ENCODE measurements at places on chromosomes 16 and 17.

DNA sequence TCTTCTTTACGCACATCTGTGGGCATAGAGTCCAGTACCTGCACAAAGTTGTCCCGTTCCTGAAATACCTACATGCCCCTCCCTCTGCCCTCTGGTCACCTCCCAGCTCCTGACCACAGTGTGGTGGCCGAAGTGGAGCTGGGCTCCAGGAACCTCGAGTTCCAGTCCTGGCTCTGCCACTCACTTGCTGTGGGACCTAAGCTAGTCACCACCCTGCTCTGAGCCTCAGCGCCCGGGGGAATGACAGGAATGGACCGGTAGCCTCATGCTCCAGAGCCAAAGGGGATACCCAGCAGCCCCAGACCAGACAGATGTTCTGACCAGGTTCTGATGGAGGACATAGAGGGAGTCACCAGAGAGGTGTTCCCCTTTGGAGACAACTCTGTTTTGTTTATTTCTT lies 26.7 kb upstream of the ITGA3 start:
- DNase-seq = no peak
- H3K36me3 ChIP-seq = no peaks in the 10 kb centered on the region
- H3K27ac ChIP-seq = no peak overlapping the region
- H3K4me3 ChIP-seq = no peak overlapping the region
- H3K27me3 ChIP-seq = peaks cover 9% of the 10 kb centered on the region

DNA sequence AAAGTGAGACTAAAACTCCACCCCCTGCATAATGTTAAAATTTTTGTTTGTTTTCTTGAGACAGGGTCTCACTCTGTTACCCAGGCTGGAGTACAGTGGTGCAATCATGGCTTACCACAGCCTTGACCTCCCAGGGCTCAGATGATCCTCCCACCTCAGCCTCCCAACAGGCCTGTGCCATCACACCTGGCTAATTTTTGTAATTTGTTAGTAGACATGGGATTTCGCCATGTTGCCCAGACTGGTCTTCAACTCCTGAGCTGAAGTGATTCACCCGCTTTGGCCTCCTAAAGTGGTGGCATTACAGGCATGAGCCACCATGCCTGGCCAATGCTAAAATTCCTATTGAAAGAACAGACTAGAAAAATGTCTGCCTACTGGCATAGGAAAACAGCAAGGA lies 103.8 kb downstream of the TRIM37 start:
- no peaks in the 10 kb centered on the region for H3K4me1 ChIP-seq
- H3K36me3 ChIP-seq = peaks cover 28% of the 10 kb centered on the region
- no peaks in the 10 kb centered on the region for H3K27me3 ChIP-seq
- no peak for DNase-seq
- H3K4me3 ChIP-seq = no peak overlapping the region

- no peak overlapping the region for H3K4me3 ChIP-seq
- DNase-seq = no peak
- no peaks in the 10 kb centered on the region for H3K27me3 ChIP-seq
- H3K36me3 ChIP-seq = no peaks in the 10 kb centered on the region
- peaks cover 18% of the 10 kb centered on the region for H3K4me1 ChIP-seq
Observed at GRCh38 chr17:55632893-55633292, 89.8 kb downstream of the TMEM100 start.

- no peaks in the 10 kb centered on the region for H3K36me3 ChIP-seq
- H3K4me3 ChIP-seq = no peak overlapping the region
- H3K27me3 ChIP-seq = peaks cover 37% of the 10 kb centered on the region
- DNase-seq = no peak
- no peaks in the 10 kb centered on the region for H3K4me1 ChIP-seq
Observed at GRCh38 chr17:49854126-49854525, 6.3 kb upstream of the TAC4 start.

GRCh38 chr17:41907185-41907556 lies 11.6 kb downstream of the ACLY start:
- no peaks in the 10 kb centered on the region for H3K27me3 ChIP-seq
- H3K4me3 ChIP-seq = no peak overlapping the region
- H3K36me3 ChIP-seq = peaks cover 92% of the 10 kb centered on the region
- no peak for DNase-seq

- no peaks in the 10 kb centered on the region for H3K36me3 ChIP-seq
- peaks cover 99% of the 10 kb centered on the region for H3K27me3 ChIP-seq
- H3K27ac ChIP-seq = no peak overlapping the region
- H3K4me3 ChIP-seq = peak overlapping the region; percentile 66
- peak; percentile 82 for DNase-seq
Observed at GRCh38 chr16:86578611-86579267, 390 bp downstream of the FOXL1 start.

- no peak for DNase-seq
- no peaks in the 10 kb centered on the region for H3K27me3 ChIP-seq
- H3K27ac ChIP-seq = no peak overlapping the region
- H3K36me3 ChIP-seq = no peaks in the 10 kb centered on the region
Observed at GRCh38 chr17:12642034-12642433, 23.7 kb upstream of the MYOCD start.
